ENCODE measurements at places on chromosomes 12 and 14. TPM values are rescaled to one million over a fixed set of nuclear protein-coding genes. Genes with fewer than 3 reads are reported as not detected.

DNA sequence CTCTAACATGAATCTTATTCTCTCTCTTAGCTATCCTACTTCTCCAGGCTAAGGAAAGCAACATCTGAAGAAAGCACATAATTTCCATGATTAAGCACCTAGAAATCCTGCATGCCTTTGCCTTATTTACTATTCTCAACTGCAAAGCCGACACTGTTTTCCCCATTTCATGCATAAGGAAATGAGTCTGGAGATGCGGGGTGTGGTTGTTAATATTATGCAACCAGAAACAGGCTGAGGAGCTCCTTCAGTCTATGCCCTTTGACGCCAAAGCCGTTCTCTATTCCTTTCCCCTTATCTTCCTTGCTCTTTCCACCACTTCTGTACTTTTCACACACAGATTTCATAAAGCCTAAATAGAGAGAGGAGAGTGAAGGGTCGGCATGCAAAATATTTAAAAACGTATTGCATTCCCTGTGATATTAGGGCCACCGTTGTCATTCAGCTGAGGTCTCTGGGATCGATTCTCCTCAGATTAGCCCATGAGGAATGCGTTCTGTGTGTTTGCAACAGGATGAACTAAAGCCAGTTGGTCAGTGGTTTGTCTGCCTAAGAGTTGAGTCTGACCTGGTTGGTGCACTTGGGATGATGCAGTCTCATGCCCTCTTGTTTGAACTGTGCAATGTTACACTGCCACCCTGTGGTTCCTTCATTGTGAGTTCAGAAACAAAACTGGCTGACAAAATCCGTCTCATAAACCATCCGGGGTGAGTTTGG, 53.1 kb upstream of the PLEKHG7 start:
- peak; percentile 61 for DNase-seq
- H3K27me3 ChIP-seq, result peaks cover 4% of the 10 kb centered on the region
- no peak overlapping the region for H3K27ac ChIP-seq
- no peaks in the 10 kb centered on the region for H3K36me3 ChIP-seq
- H3K4me3 ChIP-seq, result no peak overlapping the region

DNA sequence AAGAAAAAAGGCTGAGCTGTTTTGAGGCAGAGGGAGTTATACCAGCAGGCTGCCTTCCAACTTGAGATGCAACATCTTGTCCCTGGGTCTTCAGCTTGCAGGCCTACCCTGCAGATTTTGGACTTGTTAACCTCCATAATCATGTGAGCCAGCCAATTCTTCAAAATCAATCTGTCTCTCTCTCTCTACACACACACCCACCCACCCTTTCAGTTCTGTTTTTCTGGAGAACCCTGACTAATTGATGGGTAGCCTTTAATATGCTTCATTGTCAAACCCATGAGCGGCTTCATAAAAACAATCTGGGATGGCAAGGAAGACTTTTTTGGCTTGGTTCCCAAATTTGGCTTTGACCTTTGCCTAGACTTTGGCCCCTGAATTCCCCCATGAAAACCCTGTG, 113.9 kb downstream of the TMX1 start:
- DNase-seq, result no peak
- H3K4me1 ChIP-seq, result no peaks in the 10 kb centered on the region

DNA sequence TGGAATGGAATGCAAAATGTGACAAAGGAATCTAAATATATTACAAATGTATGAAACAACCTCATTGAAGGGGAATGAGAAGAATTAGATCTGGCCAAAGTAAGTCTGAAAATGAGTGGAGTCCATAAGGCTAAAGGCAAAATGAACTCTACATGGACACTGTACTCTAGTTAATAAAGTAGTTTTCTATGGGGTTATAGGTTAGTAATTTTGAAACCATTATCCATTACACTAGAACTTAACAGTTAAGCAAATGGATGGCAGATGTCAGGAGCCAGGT, 222.1 kb downstream of the NUAK1 start:
- no peaks in the 10 kb centered on the region for H3K36me3 ChIP-seq
- no peak overlapping the region for H3K27ac ChIP-seq
- DNase-seq, result no peak
- H3K27me3 ChIP-seq, result no peaks in the 10 kb centered on the region
- no peaks in the 10 kb centered on the region for H3K4me1 ChIP-seq

DNA sequence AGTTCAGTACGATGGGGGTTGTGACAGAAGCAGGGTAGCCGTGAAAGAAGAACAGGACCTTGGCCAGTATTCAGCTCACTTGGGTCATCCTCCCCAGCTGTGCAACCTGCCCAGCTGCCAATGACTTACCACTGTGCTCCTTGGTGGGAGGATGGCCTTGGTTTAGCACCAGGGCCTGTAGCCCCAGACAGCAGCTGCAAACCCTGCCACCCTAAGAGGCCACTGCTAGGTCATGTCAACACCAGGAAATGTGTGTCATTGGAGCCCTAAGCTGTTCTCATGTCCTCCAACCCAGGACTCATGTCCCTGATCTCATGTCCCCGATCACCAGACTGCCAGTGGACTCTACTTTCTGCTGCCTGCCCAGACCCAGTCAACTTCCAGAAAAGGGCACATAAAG, 3.0 kb upstream of the CRACR2A start:
- H3K27me3 ChIP-seq, result no peaks in the 10 kb centered on the region
- DNase-seq, result no peak
- no peaks in the 10 kb centered on the region for H3K4me1 ChIP-seq
- no peak overlapping the region for H3K4me3 ChIP-seq

- peak overlapping the region; percentile 100 for H3K27ac ChIP-seq
- no peak for DNase-seq
- H3K4me1 ChIP-seq, result peaks cover 56% of the 10 kb centered on the region
- peaks cover 12% of the 10 kb centered on the region for H3K36me3 ChIP-seq
Measured at GRCh38 chr12:124917841-124918621, 3.6 kb upstream of the UBC start.

- DNase-seq, result no peak
- no peak overlapping the region for H3K4me3 ChIP-seq
- peaks cover 15% of the 10 kb centered on the region for H3K4me1 ChIP-seq
- no peaks in the 10 kb centered on the region for H3K27me3 ChIP-seq
- H3K27ac ChIP-seq, result peak overlapping the region; percentile 57
Measured at GRCh38 chr14:55121628-55122439, 7.2 kb upstream of the LGALS3 start.

GRCh38 chr12:94073441-94074051, 74.8 kb upstream of the PLXNC1 start:
- no peaks in the 10 kb centered on the region for H3K27me3 ChIP-seq
- no peaks in the 10 kb centered on the region for H3K4me1 ChIP-seq
- H3K27ac ChIP-seq, result no peak overlapping the region
- H3K4me3 ChIP-seq, result no peak overlapping the region
- DNase-seq, result no peak

DNA sequence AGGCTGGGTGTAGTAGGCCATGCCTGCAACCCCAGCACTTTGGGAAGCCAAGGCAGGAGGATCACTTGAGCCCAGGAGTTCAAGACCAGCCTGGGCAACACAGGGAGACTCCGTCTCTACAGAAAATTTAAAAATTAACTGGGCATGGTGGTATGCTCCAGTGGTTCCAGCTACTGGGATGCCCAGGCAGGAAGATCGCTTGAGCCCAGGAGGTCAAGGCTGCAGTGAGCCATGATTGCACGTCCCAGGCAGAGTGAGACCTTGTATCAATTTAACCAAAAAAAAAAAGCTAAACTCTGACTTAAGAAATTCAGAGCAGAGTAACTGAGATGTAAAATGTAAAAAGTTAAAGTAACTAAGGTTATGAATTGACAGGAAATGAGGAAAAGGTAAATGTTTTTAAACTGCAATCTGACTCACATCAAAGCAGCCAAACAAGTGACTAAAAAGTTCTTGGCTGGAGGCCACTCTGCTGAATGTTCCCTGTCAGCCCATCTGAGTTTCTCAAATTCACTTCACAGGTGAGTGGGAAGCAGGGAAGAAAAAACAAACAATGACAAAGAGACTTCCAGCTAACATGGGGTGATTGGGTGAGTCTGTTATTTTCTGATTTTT, 21.3 kb downstream of the PRKD1 start:
- H3K36me3 ChIP-seq, result no peaks in the 10 kb centered on the region
- no peaks in the 10 kb centered on the region for H3K27me3 ChIP-seq
- DNase-seq, result peak; percentile 78

DNA sequence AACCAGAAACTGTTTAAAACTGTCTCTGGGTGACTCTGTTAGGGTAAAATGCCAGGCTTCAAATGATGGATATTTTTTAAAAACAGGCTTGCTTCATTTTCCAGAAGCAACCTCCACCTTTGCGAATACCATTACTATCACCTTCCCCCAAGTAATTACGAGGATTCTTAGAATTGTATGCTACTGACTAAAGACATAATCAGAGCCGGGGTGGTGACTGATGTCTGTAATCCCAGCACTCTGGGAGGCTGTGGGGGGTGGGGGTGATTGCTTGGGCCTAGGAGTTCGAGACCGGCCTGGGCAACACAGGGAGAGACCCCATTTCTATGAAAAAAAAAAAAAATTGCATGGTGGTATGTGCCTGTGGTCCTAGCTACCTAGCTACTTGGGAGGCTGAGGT, 38.3 kb downstream of the FGD6 start:
- peak overlapping the region; percentile 59 for H3K27ac ChIP-seq
- no peaks in the 10 kb centered on the region for H3K27me3 ChIP-seq
- H3K36me3 ChIP-seq, result no peaks in the 10 kb centered on the region
- H3K4me3 ChIP-seq, result no peak overlapping the region

DNA sequence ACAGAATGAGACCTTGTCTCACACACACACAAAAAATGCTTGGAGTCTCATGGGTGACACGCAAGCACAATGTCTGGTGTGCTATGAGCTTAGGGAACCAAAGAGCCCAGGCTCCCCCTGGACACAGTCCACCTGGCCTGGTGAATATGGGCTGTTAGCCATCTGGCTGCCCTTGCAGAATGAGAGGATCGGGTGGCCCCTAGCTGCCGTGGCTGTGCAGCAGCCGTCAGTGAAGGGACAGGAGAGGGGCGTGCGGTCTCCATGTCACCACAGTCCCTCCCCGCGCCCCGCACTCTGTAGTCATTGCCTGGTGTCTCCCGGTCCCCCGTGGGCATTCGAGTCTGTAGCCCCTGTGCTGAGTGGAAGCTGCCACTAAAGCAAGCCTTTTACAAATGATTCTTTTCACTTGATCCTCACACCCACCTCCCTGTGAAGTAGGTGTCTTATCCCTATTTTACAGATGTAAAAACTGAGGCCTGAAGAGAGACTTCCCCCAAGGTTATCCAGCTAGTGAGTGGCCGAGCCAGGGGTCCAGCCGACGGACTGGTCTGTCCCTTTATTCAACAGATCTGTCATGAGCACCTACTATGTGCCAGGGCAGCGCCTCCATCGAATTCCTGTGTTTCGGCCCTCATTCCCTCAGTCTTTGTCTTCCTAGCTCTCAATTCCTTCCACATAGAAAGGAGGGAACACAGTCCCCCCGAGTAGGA, 18.8 kb downstream of the MVK start:
- no peak overlapping the region for H3K4me3 ChIP-seq
- H3K27me3 ChIP-seq, result no peaks in the 10 kb centered on the region
- no peak overlapping the region for H3K27ac ChIP-seq
- no peaks in the 10 kb centered on the region for H3K36me3 ChIP-seq
- H3K4me1 ChIP-seq, result peaks cover 1% of the 10 kb centered on the region

DNA sequence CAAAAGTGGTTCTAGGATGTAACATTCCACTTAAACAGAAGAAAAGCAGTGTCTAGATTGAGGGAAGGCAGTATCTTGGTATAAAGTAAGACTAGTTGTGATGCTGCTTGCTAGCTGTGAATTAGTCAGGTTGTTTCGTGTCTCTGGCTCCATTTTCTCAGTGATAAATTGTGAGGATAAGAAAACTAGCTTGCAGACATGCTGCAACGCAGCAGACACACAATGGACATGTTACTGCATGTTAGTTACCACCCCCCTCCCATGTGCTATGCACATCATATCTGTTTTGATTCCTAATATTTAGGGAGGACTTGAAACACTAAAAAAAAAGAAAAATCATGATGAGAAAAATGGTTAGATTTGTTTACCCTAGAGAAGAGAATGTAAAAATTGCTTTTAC, 2.9 kb downstream of the CCNK start:
- H3K4me1 ChIP-seq, result peaks cover 25% of the 10 kb centered on the region
- no peaks in the 10 kb centered on the region for H3K27me3 ChIP-seq
- no peak overlapping the region for H3K4me3 ChIP-seq

- no peak overlapping the region for H3K27ac ChIP-seq
- no peak overlapping the region for H3K4me3 ChIP-seq
- H3K4me1 ChIP-seq, result no peaks in the 10 kb centered on the region
- DNase-seq, result no peak
Measured at GRCh38 chr14:94638961-94639817, 27.0 kb downstream of the SERPINA3 start.

DNA sequence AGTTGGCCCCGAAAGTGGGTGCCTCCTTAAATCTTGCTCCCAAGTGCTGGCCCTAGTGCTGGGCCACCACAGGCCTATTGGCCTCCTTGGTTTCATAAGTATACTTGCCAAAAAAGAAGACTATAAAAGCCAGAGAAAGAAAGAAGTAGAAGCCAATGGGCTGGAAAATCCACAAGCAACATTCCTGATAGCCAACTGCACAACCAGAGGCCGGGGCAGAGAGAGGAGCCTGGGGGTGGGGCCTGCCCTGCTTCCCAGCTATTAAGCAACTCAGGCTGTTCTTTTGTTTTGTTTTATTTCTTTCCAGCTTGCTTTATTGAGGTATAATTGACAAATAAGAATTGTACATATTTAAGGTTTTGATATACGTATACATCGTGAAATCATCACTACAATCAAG, 177.2 kb upstream of the NTF3 start:
- no peak overlapping the region for H3K27ac ChIP-seq
- no peak for DNase-seq
- H3K4me1 ChIP-seq, result no peaks in the 10 kb centered on the region
- H3K4me3 ChIP-seq, result no peak overlapping the region

DNA sequence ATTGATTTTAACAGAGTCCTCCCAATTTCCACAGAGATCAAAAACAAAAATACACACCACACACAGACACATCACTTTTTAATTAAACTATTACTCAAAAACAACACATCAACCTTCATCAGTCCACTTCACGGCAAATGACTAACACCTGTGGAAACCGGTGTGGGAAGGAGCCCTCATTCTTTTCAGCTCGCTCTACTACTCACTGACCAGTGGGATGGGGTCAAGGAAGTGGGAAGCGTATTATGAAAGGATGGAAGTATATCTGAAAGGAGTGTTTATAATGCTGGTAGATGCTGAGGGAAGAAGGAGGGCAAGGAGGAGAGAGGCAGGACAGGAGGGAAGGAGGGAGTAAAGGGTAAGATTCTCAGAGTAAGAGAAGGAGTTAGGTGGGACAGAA, 156.5 kb downstream of the EPS8 start:
- no peak overlapping the region for H3K4me3 ChIP-seq
- no peaks in the 10 kb centered on the region for H3K27me3 ChIP-seq
- DNase-seq, result no peak
- peaks cover 10% of the 10 kb centered on the region for H3K4me1 ChIP-seq
- no peaks in the 10 kb centered on the region for H3K36me3 ChIP-seq

DNA sequence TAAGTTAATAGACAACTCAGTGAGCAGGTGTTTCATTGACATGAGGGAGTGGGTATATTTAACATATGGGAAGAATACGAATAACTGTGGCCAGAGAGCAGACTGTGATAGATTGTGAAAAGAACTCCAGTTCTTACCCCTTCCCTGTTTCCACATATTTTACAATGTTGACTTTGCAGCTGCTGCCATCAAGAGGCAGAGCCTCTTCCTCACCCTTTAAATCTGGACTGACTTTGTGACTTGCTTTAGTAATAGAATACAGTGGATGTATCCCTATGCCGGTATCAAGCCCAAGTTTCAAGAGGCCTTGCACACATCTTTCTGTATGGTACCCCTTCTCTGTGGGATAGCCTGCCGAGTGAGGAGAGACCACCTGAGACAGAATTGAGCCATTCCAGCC, 356.7 kb downstream of the ETNK1 start:
- H3K27ac ChIP-seq, result no peak overlapping the region
- H3K27me3 ChIP-seq, result no peaks in the 10 kb centered on the region
- DNase-seq, result no peak
- H3K36me3 ChIP-seq, result no peaks in the 10 kb centered on the region

Gene ABCD2
- not detected for total RNA-seq

Gene AKAP3
- 0.26 TPM for total RNA-seq
